H7 (cell line): ENCODE measurements at places on chromosomes 13 and 19.

- no peak for DNase-seq
Observed at GRCh38 chr13:91540158-91540736, 141.8 kb downstream of the GPC5 start.

DNA sequence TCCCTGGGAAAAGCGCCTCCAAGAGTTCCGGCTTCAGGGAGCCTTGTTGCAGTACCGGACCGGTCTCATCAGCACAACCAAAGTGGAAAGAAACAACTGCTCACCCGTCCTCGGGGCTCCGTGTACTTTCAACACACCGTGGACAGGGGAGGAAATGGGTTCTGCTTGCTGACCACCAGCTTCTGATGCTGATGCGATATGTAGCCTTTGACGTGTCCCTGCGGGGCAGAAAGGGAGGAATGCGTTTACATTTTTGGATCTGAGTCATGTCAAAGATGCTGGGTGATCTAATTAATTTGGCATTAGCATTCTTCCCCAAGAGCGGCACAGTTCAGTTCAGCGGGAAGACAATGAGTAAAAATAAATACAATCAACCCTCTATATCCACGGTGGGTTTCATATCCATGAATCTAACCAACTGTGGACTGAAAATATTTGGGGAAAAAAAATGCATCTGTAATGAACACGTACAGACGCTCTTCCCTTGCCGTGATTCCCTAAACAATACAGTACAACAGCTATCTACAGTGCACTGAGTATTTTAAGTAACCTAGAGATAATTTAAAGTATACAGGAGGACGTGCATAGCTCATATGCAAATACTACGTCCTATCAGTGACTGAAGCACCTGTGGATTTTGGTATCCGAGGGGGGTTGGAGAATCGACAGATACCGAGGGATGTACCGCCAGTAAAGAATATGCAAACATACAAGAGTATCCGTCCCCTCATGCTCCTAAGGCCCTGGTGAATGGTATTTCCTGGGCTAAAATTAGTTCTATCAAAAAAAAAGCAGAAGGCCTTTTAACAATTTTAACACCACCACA, 19.8 kb downstream of the PROZ start:
- no peak for DNase-seq

GRCh38 chr13:52850396-52851136, 2.1 kb upstream of the PCDH8 start:
- DNase-seq, result peak; percentile 93

- no peak for DNase-seq
Observed at GRCh38 chr19:12838886-12839756, 806 bp downstream of the MAST1 start.

DNA sequence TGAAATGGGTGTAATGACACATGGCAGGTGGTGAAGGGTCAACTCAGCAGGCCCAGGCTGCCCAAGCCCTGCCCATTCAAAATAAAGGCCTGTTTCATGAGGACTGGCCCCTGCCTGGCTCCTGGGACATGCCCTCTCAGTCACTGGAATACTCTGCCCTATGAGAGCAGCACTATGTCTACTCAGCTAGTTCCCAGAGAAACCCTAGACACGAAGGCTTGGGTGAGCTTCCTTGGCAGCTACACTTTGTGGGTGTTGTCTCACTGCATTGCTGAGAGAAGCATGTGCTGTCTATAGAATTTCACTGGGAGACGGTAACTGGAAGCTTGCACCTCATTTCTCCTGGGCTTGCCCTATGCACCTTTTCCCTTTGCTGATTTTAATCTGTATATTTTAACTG, 752.8 kb downstream of the LIG4 start:
- peak; percentile 2 for DNase-seq

- no peak for DNase-seq
Observed at GRCh38 chr19:33235996-33236350, 10.3 kb upstream of the SLC7A10 start.

DNA sequence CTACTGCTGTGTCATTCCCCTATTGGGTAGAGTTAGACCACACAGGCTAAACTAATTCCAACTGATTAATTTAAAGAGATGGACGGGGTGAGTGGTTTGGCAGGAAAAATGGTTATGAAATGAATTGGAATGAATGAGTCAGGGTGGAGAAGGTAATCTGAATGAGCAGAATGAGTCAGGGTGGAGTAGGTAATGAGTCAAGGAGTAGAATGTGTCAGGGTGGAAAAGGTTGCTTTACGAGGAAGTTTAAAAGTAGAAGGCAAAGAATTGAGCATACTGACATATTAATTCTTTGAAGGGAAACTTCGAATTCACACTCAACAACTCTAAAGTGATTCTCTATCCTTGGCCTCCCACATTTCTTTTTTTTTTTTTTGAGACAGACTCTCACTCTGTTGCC, 12.7 kb upstream of the ZNF121 start:
- no peak for DNase-seq

- DNase-seq, result peak; percentile 27
Observed at GRCh38 chr13:48580185-48580803, 47.4 kb upstream of the RCBTB2 start.

- DNase-seq, result no peak
Observed at GRCh38 chr13:103009051-103009840, 57.0 kb downstream of the SLC10A2 start.

DNA sequence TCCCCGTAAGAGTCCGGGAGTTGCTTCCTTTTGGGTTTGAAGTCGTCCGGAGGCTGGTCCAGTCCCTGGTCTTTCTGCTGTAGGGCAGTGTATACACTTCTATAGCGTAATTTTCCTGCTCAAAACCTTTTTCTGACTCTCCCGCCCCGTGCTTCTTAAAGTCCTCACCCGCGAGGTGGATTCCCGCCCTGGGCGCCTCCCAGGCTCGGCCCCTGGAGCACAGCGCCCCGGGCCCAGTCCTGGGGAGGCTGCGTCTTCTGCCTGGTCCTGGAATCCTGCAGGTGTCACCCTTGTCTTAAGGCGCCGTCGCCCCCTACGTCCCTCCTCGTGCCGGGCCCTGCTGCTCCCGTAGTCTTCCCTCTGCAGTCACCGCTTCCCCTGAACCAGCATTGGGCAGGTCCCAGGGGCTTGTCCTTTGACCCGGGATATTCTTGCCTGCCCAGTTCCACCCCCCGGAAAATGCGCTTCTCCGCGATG, 34.4 kb upstream of the ZNF808 start:
- peak; percentile 82 for DNase-seq

DNA sequence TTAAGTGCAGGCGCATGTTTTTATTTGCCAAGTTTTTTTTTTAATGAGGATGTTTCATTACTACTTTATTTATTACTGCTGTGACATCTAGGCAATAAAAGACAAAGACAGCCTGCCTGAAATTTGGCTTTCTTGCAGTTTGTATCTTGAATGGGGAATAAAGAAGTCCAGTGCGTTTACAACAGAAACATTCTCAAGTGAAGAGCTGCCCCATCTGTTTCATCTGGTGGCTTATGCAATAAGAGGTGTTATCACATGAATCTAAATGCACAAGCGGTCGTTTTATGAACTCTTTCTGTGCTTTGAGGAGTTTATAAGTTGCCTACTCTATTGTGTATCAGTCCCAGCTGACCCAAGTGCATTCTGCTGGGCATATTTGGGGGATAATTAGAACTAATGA, 12.6 kb upstream of the MAB21L1 start:
- DNase-seq, result no peak

GRCh38 chr19:48244281-48244680, 11.4 kb downstream of the CARD8 start:
- DNase-seq, result no peak

DNA sequence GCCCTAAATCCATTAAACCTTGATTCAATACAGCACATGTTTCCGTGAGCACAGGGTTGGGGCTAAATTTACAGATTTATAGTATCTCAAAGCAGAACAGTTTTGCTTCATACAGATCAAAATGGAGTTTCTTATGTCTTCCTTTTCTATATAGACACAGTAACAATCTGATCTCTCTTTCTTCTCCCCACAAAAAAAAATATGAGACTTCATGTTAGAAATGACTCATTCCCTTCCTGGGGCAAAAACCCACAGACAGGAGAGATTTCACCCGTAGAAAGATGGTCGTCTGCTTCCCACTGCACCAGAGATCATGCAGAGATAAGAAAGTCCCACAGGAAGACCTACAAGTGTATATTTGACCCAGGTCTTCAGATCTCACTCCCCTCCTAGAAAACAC, 7.7 kb upstream of the ZNF611 start:
- DNase-seq, result no peak

DNA sequence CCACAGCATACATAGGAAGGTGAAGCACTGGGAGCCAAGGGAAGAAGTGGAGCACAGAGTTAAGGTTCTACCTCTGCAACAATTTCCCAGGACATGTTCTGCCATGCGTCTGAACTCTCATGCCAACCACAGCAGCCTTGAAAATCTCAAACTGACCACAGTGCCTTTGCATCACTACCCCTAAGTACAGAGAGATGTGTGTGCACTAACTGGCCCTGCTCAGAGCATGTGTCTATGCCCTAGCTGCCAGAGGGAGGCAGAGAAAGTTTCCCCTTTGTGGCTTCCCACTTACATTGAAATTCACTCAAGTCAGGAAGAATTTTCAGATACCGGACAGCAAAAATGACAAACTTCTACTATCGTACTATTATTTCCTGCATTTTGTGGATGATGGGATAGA, 26.8 kb upstream of the WDFY2 start:
- DNase-seq, result no peak

DNA sequence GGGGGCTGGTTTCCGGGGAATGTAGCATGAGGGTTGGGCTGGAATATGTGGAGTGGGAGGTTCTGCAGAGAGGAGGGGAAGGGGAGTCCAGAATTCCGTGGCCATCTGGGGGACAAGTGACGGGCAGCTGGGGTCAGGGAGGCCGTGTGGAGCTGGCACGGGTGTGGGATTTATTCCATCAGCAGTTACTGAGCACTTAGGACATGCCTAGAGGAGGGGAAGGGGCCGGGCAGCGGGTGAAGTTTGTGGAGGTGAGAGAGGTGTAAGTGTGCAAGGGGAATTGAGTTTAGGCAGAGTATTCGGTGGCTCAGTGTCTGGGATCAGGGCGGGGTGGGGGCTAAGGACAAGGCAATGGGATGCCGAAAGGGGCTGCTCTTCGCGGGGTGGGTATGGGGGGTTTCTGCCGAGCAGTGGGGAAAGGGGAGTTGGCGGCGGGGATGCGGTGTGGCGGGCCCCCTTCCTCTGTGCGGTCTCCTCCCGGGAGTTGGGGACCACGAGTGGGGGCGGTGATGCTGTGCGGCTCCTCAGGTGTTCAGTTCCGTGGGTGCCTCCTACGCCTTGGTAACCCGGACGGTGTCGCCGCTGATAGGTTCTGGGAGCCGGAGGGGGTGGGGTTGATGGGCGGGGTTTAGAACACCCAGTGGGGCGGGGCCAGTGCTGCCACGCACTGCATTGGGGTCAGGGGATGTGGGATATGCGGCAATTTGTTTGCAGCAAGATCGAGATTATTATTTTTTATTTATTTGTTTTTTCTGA, 5.4 kb downstream of the CCDC61 start:
- peak; percentile 96 for DNase-seq

DNA sequence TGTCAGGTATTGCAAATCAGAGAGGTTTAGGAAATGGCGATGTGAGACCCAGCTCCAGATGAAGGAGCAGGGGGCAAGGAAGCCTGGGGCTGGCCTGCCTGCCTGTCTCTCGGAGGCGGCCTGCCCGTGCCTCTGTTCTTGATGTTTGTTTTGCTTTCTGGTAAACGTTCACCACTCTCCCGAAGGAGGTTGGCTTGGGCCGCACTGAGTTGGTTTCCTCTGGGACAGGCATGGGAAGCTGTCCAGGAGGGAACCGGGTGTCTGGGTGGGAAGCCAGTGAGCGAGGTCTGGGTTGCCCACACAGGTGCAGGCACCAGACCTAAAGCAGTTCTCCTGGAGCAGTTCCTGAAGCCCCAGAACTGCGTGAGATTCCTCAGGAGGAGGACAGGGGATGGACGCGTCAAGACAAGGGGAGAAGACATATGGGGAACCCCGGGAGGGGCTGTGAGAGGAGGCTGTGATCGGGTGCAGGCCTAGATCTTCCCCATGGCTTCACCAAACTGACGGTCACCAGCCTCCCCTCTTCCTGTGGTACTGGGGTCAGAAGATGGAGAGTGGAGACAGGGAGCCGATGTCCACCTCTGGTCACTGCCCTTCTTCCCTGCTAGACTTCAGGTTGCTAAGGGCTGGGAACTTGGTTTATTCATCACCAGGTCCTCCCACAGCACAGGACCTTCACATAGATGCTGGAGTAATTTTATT, 15.2 kb downstream of the COL4A2 start:
- DNase-seq, result peak; percentile 14

- no peak for DNase-seq
Observed at GRCh38 chr13:77479326-77479725, 56.2 kb upstream of the SCEL start.

GRCh38 chr19:14346279-14346678, 35.0 kb upstream of the ADGRE5 start:
- DNase-seq, result peak; percentile 14
